NCI-H460 (cell line): ENCODE measurements at places on chromosomes 7 and 10.

GRCh38 chr10:26274391-26274790 is 57.8 kb downstream of the GAD2 start:
- no peak for DNase-seq

DNA sequence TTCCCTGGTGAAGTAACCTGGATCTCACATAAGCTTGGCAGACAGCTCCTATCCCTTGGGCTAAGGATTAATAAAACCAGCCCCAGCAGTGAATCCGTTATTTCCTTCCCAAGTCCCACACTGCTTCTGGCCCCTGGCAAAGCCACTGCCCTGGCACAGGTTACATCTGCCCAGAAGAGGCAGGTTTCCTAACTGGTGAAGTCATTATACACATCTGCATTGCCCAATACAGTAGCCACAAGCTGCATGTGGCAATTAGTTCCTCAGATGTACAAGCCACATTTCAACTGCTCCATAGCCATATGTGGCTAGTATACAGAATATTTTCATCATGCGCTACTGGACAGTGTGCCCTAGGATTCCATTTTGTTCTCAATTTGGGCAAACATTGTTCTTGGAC is 273.0 kb downstream of the GRM8 start:
- DNase-seq: no peak

DNA sequence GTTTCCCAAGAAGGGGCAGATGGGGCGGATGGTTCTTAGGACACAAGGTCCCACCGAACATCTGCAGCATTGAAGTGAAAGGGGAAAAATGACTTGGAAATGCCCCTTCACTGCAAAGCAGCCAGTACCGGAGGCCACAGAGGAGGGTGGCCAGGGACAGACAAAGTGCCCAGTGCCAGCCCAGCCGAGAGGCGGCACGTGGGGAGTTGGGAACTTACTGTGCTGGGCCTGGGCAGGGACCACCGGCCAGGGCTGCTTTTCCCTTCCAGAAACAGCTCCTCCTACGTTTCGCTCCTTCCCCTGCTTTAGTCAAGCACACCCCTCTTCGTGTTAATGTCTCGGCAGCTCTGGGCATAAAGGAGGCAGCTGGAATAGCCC is 129.2 kb downstream of the TNS3 start:
- DNase-seq: no peak

DNA sequence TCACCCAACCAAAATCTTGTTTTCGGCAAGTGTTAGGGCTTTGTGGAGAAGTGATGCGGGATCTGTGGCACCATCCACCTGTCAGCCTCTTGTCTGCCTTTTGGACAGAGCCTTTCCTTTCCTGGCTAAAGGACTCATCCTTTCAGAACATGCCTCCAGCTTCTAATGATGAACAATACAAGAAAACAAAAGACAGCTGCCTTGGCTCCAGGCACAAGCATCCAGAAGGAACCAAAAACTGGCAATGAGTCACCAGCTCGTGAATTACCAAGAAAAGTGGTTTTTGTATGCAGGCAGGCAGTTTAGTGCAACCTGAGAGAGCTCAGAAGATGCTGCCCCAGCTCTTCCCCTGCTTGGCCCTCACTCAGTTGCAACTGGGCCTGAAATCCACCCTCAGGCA is 84.6 kb upstream of the NAMPT start:
- no peak for DNase-seq

DNA sequence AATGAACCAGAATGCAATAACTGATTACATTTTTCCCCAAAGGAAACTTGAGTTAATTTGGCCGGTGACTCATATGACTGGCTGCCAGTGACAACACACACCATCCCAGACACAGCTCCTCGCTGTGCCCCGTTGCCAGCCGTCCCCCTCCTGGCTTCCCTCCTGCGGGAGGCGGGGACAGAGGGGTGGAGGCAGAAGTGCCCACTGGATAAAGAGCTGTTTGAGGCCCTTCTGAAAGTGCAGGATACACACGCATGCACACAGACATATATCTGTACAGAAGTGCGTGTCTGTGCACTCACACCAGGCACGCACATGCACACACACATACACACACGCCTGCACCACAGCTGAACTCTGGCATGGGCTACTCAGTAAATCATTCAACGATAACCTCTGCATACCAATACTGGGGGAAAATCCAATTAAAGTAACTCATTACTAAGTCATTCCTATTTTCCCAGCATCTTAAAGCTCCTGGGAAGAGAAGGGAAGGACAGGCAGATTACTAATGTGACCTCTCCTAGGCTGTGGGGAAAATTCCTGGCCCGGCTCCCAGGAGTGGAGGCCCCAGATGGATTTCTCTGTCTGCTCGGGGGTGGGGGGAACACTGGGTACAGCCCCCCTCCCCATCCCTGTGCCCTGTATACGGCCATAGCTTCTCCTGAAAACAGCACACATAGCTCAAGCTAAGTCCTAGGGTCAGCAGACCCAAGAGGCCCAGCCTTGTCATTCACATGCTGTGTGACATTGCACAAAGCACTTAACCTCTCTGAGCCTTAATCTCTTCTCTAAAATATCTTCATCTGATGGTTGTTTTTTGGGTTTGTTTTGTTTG is 52.3 kb upstream of the MYL10 start:
- peak; percentile 9 for DNase-seq
